ENCODE measurements at places on chromosomes 12 and 14. TPM values are rescaled to one million over a fixed set of nuclear protein-coding genes. Genes with fewer than 3 reads are reported as not detected.

The MANSC4 gene
- 0.54 TPM for polyA plus RNA-seq

The RNASE1 gene
- polyA plus RNA-seq, result not detected

The ZNF268 gene
- 23.5 TPM for polyA plus RNA-seq

The TMPRSS12 gene
- not detected for polyA plus RNA-seq

The PLEK2 gene
- not detected for polyA plus RNA-seq

The LRRK2 gene
- 0.54 TPM for polyA plus RNA-seq

The MCRS1 gene
- 112 TPM for polyA plus RNA-seq

The NUMB gene
- 12.7 TPM for polyA plus RNA-seq

The AQP2 gene
- not detected for polyA plus RNA-seq

The KRT80 gene
- polyA plus RNA-seq, result not detected

The APOLD1 gene
- polyA plus RNA-seq, result 0.38 TPM

The CBLN3 gene
- polyA plus RNA-seq, result not detected

The ATL1 gene
- polyA plus RNA-seq, result 70.4 TPM

The FAIM2 gene
- 4.0 TPM for polyA plus RNA-seq

The CPM gene
- not detected for polyA plus RNA-seq

All from neural cell (in vitro differentiated cells).